Left lung (tissue), 14 donors: ENCODE measurements at places on chromosomes 1 and 21. TPM values are rescaled to one million over a fixed set of nuclear protein-coding genes. Genes with fewer than 3 reads are reported as not detected.

DNA sequence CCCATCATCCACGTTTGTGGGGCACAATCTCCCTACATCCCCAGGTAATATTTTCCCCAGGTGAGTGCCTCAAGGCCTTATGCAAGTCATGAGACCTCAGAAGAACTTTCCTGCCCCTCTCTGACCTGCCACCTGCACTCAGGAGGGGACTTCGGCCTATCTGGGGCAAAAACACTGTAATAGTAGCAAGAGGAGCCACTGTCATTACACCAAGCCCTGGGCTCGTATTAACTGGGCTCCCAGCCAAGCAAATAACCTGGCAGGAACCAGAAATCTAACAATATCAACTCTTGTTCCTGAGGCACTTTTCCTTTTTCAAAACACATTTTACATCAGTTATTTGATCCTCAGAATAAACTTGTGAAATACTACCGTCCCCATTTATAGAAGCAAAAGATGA, 30.9 kb downstream of the LAMB3 start:
- H3K36me3 ChIP-seq, result no peaks in the 10 kb centered on the region
- no peak overlapping the region for H3K27ac ChIP-seq
- no peaks in the 10 kb centered on the region for H3K27me3 ChIP-seq
- no peak overlapping the region for H3K4me3 ChIP-seq
- no peak for DNase-seq

- no peaks in the 10 kb centered on the region for H3K36me3 ChIP-seq
- H3K4me1 ChIP-seq, result peaks cover 6% of the 10 kb centered on the region
- no peak overlapping the region for H3K4me3 ChIP-seq
- H3K27ac ChIP-seq, result no peak overlapping the region
- DNase-seq, result no peak
Observed at GRCh38 chr1:116558140-116558549, 12.7 kb downstream of the CD58 start.

DNA sequence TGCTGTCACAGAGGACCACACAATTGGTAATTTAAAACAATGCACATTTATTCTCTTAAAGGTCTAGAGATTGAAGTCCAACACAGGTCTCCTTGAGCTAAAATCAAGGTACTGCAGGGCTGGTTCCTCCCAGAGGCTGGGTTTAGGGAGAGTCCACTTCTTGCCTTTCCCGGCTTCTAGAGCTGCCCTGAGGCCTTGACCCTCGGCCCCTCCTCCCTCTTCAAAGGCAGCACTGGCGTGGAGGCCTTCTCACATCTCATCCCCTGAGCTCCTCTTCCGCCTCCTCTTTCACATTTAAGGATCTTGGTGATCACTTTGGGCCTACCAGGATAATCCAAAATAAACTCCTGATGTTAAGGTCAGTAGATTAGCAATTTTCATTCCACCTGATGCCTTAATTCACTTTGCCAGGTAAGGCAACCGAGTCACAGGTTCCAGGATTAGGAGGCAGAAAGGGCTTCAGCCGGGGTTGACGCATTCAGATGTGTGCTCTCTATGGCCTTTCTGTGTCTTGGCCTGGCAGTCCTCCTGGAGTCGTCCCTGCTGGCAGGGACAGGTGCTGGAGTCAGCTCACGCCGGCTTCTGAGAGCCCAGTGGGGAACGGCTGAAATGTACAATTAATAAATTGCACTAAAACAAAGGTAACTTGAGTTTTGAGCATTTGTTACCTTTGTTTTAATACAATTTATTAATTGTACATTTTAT, 61.2 kb upstream of the ABCG1 start:
- H3K27me3 ChIP-seq, result peaks cover 18% of the 10 kb centered on the region
- H3K36me3 ChIP-seq, result no peaks in the 10 kb centered on the region
- DNase-seq, result no peak
- no peak overlapping the region for H3K4me3 ChIP-seq
- H3K27ac ChIP-seq, result no peak overlapping the region
- H3K4me1 ChIP-seq, result no peaks in the 10 kb centered on the region

Gene PTGFRN
- 68.6 TPM for polyA plus RNA-seq

Gene FMO1
- polyA plus RNA-seq, result 5.6 TPM

GRCh38 chr1:12284486-12284885, 54.7 kb downstream of the VPS13D start:
- H3K4me3 ChIP-seq, result no peak overlapping the region
- DNase-seq, result no peak
- no peaks in the 10 kb centered on the region for H3K4me1 ChIP-seq

GRCh38 chr1:240658312-240658960, 46.5 kb upstream of the GREM2 start:
- H3K27ac ChIP-seq, result no peak overlapping the region
- no peaks in the 10 kb centered on the region for H3K4me1 ChIP-seq
- no peaks in the 10 kb centered on the region for H3K36me3 ChIP-seq
- DNase-seq, result no peak

DNA sequence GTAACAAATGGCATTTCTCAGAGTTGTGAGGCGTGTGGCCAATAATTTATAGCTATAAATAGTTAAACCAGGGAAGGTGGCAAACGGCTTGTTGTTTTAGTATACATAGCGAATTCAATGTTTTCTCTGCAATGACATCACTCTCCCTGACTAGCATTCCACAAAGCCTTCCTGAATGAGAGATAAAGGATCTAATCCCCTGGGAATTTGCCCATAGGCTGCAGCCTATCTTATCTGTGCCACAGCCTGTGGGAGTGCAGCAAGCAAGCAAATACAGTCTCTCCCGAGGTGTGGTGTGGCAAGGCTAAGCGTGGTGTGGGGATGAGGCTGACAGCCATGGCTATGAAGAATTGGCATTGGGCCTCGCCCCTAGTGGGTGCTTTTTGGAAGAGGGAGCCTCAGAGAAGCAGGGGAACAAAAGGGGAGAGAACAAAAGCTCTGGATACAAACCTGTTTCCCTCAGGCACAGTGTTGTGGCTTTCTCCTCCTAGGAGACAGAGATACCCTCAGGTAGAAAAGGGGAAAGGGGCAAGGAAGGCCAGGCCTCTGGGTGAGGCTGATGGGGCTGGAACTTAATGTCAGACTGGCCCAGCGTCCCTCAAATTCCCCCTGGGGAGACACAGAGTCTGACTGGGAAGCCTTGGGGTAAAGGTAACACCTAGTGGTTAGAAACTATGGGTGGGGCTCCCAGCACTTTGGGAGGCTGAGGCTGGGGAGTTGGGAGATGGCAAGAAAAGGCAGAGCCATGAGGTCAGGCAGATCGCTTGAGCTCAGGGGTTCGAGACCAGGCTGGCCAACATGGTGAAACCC, 8.9 kb downstream of the TAGLN2 start:
- no peaks in the 10 kb centered on the region for H3K27me3 ChIP-seq
- H3K4me1 ChIP-seq, result peaks cover 84% of the 10 kb centered on the region
- H3K27ac ChIP-seq, result peak overlapping the region; percentile 55
- peaks cover 8% of the 10 kb centered on the region for H3K36me3 ChIP-seq

GRCh38 chr1:216223486-216223885, 199.8 kb downstream of the USH2A start:
- H3K27me3 ChIP-seq, result no peaks in the 10 kb centered on the region
- no peak for DNase-seq
- H3K27ac ChIP-seq, result no peak overlapping the region
- no peaks in the 10 kb centered on the region for H3K36me3 ChIP-seq
- H3K4me1 ChIP-seq, result no peaks in the 10 kb centered on the region

DNA sequence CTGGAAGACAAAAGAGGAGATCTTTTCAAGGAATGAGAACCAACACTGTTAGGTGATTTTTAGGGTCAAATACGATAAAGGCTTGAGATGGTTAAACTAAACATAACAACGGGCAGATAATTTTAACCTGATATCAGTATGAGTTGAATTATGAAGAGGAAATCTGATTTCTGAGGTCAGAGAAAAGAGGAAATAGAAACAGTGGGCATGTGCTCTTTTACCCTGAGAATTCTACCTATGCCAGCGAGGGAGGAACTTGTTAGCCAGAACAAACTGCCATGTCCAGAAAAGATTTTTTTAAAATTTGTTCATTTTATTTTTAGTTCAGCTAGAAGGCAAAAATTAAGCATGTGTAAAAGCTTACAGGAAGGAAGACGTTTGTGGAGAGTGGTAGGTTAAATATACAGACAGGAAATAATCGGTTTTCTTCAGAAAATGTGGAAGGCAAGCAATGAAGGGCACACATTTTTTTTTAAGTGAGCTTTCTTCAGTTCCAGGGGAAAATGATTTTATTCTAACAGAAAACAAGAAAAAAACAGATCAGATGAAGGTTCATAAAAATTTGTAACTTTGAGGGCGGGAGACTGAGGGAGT, 1745.3 kb downstream of the MRPL39 start:
- DNase-seq, result no peak
- no peak overlapping the region for H3K27ac ChIP-seq
- H3K4me1 ChIP-seq, result no peaks in the 10 kb centered on the region
- H3K36me3 ChIP-seq, result no peaks in the 10 kb centered on the region

Gene IL10RB
- polyA plus RNA-seq, result 27.2 TPM

DNA sequence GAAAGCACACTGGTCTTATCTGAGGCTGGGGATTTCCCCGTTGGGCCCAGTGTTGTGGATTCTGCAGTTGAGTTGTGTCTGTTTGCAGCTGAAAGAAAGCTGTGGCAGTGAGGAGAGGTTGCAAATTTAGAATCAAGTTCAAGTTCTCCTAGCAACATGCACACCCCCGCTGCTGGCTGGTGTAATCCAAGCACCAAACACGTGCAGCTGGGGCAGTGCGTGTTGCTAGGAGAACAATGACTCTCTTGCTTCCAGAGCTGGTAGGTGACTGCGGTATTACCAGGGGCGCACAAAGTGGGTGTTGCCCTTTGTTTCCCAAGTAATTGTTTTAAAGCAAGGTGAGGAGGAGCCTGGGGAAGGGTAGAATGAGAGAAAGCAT, 91.5 kb downstream of the IER5 start:
- no peaks in the 10 kb centered on the region for H3K36me3 ChIP-seq
- H3K27ac ChIP-seq, result no peak overlapping the region
- no peaks in the 10 kb centered on the region for H3K27me3 ChIP-seq
- H3K4me3 ChIP-seq, result no peak overlapping the region

DNA sequence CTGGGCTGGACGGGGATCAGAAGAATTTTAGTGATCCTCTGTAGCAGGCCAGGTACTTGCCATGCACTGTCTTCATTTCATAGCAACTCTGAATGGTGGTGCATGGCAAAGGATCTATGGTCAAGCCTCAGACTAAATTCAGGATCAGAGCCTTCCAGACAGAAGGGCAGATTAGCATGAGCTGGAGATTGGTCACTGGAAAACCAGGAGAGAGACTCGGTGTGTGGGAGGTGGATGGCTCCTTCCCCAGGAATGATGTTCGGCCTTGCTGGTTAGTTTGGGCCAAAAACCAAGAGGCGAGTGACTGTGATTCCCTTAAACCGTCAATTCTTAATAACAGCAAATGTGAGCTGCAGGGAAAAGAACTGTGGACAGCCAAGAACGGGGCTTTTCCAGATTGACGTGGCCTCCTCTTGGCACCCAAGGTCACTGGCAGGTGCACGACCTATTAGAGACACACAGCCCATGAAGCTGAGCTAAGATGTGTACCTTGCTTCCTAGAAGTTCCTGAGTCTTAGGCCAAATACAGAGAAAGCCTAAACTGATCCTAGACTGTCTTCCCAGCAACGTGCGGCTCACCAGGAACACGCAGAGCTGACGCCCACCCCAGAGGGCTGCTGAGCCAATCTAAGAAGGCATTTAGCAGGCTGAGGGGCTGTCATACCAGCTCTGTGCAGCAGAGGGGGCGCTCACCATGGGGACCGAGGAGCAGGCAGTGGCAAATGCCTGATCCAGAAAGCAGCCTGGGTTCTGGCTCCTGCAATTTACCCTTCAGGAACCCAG, 18.5 kb downstream of the ALDH4A1 start:
- no peaks in the 10 kb centered on the region for H3K4me1 ChIP-seq
- H3K4me3 ChIP-seq, result no peak overlapping the region
- DNase-seq, result peak; percentile 43

Gene ABCG1
- polyA plus RNA-seq, result 10.8 TPM

- H3K4me1 ChIP-seq, result no peaks in the 10 kb centered on the region
- DNase-seq, result no peak
- H3K36me3 ChIP-seq, result no peaks in the 10 kb centered on the region
Observed at GRCh38 chr1:34750610-34751009, 4.2 kb upstream of the GJB5 start.

Gene FBXO2
- 0.77 TPM for polyA plus RNA-seq

GRCh38 chr1:234619794-234620247, 9.8 kb upstream of the IRF2BP2 start:
- H3K4me1 ChIP-seq, result peaks cover 51% of the 10 kb centered on the region
- H3K36me3 ChIP-seq, result no peaks in the 10 kb centered on the region
- no peaks in the 10 kb centered on the region for H3K27me3 ChIP-seq
- no peak for DNase-seq
- no peak overlapping the region for H3K4me3 ChIP-seq
- peak overlapping the region; percentile 45 for H3K27ac ChIP-seq

Gene CRB1
- polyA plus RNA-seq, result 0.27 TPM

DNA sequence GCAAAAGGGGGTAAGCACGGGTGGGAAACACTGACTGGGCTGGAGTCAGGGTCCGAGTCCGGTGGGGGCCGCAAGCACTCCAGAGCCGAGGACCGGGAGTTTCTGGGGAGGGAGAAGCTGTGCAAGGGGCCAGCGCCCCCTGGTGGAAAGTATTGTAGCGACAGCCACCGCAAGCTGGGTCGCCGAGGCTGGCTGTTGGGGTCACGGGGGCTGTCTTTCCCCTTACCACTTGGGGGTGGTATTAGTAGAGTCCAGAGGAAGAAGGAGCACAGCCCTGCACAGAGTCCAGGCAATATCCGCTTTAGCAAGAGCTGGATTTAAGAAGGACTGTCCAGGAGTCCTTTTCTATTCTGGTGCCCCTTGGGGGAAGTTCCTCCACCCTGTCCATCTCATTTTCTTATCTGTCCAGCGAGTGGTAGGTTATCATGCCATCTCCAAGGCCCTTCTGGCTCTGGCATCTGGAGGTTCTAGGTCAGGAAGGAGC, 17.9 kb upstream of the ETV3 start:
- peak; percentile 79 for DNase-seq
- H3K4me1 ChIP-seq, result peaks cover 29% of the 10 kb centered on the region
- H3K4me3 ChIP-seq, result no peak overlapping the region
- H3K27ac ChIP-seq, result no peak overlapping the region
- no peaks in the 10 kb centered on the region for H3K36me3 ChIP-seq

- H3K27me3 ChIP-seq, result no peaks in the 10 kb centered on the region
- H3K4me3 ChIP-seq, result no peak overlapping the region
- DNase-seq, result no peak
- H3K27ac ChIP-seq, result no peak overlapping the region
- no peaks in the 10 kb centered on the region for H3K4me1 ChIP-seq
Observed at GRCh38 chr1:110708974-110709440, 34.3 kb upstream of the KCNA3 start.

Gene CBR3
- polyA plus RNA-seq, result 1.4 TPM

Gene AVPR1B
- not detected for polyA plus RNA-seq

DNA sequence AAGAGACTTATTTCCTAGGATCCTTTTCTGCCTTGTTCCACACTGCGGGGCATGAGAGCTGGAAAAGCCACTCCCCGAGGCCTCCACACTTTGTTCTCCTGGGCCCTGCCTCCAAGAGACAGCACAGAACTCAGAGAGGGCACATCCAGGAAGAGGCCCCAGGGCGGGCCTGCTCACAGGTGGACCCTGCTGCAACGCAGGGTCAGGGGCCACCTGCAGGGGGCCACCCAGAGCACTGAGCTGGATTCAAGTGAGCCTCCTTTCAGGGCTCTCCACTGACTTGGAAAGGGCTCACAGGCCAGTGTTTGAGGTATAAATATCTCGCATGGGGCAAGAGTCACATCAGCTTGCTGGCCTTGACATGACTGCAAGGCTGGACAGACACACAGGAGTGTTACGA, 4.8 kb downstream of the RGS16 start:
- H3K4me1 ChIP-seq, result peaks cover 60% of the 10 kb centered on the region
- no peak for DNase-seq
- H3K4me3 ChIP-seq, result no peak overlapping the region
